ENCODE measurements at places on chromosomes 13 and 19. TPM values are rescaled to one million over a fixed set of nuclear protein-coding genes. Genes with fewer than 3 reads are reported as not detected.

OR7D2 gene
- total RNA-seq = 1.3 TPM

ZNF224 gene
- 32.8 TPM for total RNA-seq

RUVBL2 gene
- total RNA-seq = 72.6 TPM

KLF2 gene
- total RNA-seq = 2.1 TPM

RNF17 gene
- total RNA-seq = 0.12 TPM

TMEM221 gene
- 0.87 TPM for total RNA-seq

ZNF112 gene
- total RNA-seq = 9.8 TPM

GRCh38 chr13:64662887-64663593 lies 2567.1 kb downstream of the PCDH9 start:
- DNase-seq = no peak

DNA sequence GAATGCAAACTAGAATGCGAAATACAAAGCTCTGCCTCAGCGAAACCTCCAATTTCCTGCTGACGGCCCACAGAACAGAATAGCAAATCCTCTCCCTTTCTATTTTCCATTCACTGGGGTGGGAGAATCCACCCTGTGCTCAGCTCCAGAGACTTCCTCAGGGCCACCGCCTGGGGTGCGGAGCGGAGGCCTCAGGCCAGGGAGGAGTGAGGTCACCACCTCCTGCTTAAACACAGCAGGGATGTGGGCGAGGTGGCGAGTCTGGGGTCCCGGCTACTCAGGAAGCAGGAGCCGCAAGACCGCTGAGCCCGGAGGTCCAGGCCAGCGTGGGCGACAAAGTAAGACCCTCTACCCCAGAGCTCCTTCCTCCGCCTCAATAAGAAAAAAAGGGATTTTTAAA lies 666 bp upstream of the ZNF320 start:
- DNase-seq = no peak

- DNase-seq = no peak
Measured at GRCh38 chr13:33319859-33320258, 34.3 kb upstream of the STARD13 start.

GRCh38 chr13:35909837-35910540 lies 221.2 kb downstream of the DCLK1 start:
- no peak for DNase-seq

- DNase-seq = no peak
Measured at GRCh38 chr19:42286349-42287016, 15.4 kb upstream of the PRR19 start.

- no peak for DNase-seq
Measured at GRCh38 chr19:1676351-1677266, 24.2 kb upstream of the TCF3 start.

- no peak for DNase-seq
Measured at GRCh38 chr13:97019236-97019635, 25.0 kb upstream of the OXGR1 start.

DNA sequence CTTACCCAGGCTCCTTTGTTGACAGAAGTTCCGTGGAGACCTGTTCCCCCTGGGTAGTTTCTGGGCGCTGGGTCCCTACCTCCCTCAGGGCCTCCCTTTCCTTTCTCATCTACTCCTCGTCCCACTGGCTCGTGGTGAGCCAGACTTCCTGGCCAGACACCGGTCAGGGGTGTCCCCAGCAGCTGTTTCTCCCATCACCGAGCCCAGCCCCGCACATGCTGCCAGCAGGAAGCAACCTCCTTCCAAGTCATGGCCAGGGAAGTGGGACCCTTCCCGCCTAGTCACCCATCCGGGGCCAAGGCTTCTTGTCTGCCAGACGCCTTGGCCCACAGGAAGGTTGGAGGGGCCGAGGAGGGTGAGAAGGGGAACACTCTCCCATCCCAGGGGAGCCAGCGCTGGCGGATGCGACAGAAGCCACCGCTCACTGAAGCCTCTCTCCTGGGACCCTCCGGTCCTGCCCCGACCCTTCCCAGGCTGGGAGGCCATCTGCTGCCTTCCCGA lies 5.7 kb downstream of the PAK4 start:
- DNase-seq = no peak

DNA sequence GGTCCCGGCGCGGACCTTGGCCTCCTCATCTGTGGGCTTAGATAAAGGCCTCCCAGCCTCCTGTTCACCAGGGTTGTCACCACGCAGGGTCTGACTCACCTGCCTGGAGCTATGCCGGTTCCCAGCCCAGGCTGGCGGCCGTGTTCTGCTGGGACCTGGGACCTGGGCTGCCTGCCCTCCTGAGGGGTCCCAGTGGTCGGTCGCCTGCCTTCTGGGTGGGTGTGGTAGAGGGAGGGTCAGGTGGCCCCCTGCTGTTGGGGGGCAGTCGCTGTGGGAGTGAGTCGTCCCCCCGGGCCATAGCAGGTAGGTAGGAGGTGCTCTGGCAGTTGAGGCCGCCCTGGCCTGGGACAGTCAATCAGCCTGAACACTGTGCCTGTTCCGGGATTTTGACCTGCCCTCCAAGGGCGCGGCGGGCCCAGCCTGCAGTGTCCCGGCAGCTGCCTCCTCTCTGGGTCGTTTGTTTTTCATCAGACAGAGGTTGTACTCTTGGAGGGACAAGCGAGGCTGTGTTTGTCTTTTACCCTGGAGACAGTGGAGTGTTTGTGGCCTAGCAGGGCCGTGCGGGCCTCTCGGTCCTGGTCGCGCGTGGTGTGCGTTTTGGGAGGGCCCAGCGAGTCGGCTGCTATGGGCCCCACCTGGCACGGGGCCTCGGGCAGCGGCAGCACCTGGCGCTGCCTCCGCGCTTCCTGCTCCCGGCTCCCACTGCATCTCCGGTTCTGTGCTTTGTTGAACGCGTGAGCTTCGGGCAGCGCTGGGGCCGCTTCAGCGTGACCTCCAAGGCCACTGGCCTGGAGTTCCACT lies 2.6 kb downstream of the ADAT3 start:
- no peak for DNase-seq

GRCh38 chr13:114022876-114023275 lies 49.0 kb upstream of the C13orf46 start:
- no peak for DNase-seq

- no peak for DNase-seq
Measured at GRCh38 chr13:47036294-47037008, 139.6 kb upstream of the HTR2A start.

- no peak for DNase-seq
Measured at GRCh38 chr13:31885994-31886393, 145.6 kb upstream of the FRY start.

DNA sequence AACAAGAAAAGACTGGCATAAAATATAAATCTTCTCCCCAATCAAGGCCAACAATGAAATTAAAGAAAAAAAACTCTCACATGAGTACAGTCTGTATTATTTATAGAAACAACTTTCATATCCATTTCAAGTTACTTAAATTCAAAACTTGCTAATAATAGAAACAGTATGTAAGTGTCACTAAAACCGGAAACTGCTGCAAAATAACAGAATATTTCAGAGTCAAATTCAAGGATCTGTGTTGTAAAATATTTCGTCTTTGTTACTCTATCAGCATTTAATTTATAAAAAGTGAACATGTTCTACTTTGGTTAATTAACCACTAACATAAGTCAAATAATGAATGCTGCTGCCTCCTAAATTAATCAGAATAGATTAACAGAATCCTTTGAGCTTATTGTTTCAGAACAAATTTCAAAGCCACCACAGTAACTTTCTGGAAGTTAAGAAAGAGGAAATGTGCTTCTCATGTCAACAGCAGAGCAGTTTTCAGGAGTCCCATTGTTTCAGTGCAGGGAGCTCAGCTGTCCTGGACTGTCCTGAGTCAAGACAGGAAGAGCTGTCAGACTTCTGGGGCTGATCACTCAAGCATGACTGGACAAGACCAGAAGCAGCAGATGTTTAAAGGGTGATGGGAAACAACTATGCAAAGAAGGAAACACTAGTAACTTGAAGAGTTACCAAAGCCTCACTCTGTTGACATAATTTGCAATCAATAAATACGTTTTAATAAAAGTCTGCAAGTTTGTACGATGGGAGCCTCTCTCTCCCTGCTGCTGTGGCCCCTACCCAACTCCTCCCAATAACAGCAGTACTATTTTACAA lies 76.9 kb downstream of the FOXO1 start:
- DNase-seq = no peak

DNA sequence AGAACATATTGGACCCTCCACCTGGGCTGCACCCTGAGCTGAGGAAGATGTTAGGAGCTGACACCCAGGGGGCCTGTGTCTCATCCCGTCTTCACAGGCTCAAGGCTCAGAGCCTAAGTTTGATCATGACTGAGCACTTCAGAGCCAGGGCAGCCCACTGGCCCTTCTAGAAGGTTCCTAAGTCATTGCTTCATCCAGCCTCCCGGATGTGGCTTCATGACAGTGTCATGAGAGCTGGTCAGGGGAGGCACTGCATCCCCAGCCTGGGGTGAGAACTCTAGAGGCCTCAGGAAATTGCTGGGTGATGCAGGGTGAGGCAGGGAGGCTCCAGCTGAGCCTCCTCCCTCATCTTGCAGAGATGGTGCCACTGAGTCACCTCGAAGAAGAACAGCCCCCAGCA lies 24.9 kb upstream of the PIK3R2 start:
- no peak for DNase-seq

DNA sequence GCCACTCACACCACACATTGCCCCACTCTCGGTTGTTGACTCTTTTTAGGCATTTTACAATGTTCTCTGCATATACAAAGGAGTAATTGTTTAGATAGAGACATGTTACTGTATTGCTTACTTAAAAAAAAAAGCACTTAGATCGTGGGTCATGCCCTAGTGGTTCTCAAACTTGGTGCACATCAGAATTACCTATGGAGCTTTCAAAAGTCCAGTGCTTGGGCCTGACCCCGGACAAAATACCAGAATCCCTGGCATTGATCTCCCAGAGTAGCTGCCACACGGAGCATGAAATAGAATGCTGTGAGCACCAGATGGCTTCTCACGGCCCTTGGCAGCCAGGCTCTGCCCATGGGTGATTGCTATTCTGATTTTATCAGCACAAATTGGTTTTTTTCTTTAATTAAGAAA lies 20.0 kb downstream of the ACP7 start:
- no peak for DNase-seq
